Kidney (tissue), 22 donors: ENCODE measurements at places on chromosomes 4 and X. TPM values are rescaled to one million over a fixed set of nuclear protein-coding genes. Genes with fewer than 3 reads are reported as not detected.

DNA sequence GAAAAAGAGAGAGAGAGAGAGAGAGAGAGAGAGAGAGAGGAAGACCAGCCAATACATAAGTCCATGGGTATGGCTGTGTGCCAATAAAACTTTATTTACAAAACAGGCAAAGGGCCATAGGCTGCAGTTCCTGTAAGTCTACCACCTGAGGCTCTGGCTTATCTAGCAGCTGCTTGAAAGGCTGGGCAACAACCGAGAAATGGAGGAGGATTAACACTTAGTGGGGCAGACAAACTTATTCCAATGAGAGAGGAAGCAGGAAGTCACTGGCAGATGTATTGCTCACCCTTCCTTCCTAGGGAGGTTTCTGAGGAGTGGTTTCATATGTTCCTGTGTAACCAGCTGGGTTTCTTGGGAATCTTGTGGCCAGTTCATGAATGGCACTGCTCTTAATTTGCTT is 4.7 kb upstream of the GPR143 start:
- no peak for DNase-seq

Gene NAP1L5
- polyA plus RNA-seq, result 12.4 TPM

Gene TACR3
- polyA plus RNA-seq, result 0.19 TPM

Gene CYLC1
- polyA plus RNA-seq, result not detected

Gene BMX
- polyA plus RNA-seq, result not detected

DNA sequence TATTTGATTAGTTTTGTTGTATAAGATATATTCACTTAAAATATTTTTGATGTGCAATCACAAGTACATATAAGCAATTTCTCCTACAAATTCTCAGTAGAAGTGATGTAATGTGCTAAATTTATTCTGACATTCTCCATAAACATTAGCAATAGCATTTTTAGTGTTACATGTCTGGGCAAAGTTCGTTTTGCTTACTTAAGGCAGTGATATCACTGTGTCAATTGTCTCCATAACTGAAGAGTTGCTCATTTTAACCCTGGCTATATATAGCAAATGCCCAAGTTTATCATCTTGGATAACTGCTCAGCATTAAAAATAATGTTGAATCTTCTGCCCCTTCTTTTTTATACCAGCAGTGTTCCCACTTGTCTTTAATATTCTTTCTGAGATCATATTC is 340.0 kb upstream of the NDST4 start:
- DNase-seq, result no peak

- no peak for DNase-seq
These were observed 45.0 kb upstream of the CCDC149 start for GRCh38 chr4:24957886-24958285.

GRCh38 chrX:85620466-85620865 is 241.0 kb upstream of the POF1B start:
- DNase-seq, result no peak

GRCh38 chrX:39716401-39716800 is 381.4 kb downstream of the BCOR start:
- DNase-seq, result no peak

Gene DCTD
- 54.9 TPM for polyA plus RNA-seq

DNA sequence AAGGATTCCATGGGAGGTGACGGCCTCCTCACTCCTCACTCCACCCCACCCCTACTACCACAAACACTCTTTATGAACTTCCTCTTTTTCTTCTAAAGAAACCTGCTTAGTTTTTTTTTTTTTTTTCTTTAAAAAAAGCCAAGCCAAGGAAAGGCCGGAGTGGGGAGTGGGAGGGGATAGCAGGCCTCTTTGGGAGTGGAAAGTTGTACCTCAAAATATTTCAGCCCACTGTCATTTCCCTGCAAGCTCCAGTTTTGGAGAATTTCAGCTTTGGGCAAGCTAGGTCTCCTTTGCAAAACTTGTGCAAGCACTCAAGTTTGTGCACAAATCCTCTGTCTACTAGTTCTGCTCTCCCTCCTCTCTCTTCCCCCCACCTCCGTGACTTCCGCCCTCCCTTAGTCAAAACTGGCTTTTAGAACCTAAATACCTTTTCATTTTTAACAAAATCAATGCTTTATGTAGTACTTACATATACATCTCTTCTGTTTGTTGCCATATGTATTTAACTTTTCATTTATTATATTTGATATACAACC is 512 bp upstream of the ANTXR2 start:
- DNase-seq, result no peak

DNA sequence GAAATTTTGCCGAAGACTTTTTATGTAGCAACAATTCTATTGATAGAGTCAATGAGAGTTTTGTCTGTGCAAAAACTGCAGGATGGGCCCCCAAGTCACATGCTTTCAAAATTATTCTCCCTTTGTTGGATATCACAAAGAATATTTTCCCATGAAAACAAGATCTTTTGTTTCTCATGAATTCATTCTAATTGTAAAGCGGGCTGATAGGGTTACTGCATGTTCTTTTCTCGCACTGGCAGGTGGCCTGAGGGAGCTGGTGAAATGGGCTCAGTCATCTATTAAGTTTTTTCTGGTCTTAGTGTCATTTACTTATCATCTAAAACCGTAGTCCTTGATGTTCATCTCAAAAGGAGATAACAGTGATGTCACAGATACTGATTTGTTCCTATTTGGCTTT is 44.2 kb downstream of the MID1IP1 start:
- no peak for DNase-seq

GRCh38 chrX:14956813-14957582 is 83.8 kb downstream of the MOSPD2 start:
- DNase-seq, result no peak

Gene NOX1
- polyA plus RNA-seq, result not detected

- DNase-seq, result no peak
These were observed 171.4 kb upstream of the ANXA3 start for GRCh38 chr4:78379991-78380729.

DNA sequence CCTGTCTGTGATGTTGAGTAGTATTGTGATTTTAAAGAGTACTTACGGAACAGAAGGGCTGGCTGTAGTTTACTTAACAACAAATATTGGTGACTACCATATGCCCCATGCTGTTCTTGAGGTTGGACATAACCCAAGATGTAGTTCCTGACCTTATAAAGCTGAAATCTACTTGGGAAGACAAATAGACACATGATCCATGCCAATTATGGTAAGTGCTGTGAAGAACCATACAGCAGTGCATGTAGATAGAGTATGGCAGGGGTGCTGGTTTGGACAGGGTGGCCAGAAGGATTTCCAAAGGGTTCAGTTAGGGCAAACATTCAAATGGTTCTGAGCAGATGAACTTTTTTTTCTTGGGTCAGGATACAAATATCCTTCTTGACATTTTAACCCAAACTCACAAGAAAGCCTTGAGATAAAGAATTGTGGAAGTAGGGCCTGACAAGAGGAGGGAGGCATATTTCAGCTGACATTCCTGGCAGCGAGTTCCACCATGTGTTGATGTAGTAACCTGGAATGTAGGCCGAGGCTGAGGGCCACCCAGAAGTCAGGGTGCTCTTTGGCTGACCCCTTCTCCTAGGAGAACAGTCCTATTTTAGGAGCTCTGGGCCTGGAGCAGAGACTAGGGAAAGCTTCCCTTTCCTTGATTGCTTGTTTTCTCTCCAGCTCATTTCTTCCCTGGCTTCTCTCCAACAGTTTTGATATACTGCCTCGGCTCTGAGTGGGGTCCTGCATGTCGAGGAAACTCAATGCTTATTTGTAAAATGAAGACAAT is 74.2 kb downstream of the FREM3 start:
- DNase-seq, result peak; percentile 96

DNA sequence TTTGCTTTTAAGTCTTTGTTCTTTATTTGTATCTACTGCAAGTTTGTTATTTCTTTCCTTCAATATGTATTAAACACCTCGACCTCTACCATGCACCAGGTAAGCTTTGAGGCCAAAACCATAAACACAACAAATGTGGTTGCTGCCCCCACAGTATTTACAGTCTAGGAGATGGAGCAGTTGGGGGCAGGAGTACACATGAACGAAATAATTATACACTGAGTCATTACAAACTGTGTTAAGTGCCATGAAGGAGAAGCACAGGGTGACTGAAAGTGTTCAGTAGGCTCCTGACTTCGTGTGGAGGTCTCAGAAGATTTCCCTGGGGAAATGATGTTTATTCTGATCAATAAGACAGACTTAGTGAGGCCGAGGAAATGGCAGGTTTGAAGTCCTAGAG is 30.3 kb downstream of the SLC25A43 start:
- DNase-seq, result no peak

DNA sequence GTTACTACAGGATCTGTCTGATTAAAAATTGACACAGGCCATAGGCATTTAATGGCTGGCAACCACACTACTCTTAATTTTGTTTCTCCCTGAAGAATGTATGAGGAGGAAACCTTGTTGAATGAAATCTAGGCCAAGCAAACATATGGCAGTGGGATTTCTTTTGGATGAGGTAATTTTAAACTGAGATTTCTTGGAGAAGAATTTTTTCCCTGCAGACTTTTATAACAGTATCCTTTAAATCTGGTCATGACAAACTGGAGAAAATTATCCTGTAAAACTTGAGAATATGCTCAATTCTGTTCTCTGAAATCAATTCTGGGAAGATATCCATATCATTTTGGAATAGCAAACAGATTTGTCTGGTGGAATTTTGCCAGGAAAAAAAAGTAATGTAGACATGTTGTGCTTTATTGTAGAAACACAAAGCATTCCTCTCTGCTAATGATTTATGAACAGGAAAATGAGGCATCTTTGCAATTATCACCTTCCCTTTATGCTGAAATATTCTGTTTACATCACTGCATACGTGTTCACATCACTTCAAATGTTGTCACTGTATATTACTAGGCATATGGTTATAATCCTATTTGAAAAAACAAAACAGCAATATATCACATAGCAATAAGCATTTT is 108.3 kb upstream of the ARSJ start:
- DNase-seq, result no peak

Gene PRDM8
- 0.75 TPM for polyA plus RNA-seq

DNA sequence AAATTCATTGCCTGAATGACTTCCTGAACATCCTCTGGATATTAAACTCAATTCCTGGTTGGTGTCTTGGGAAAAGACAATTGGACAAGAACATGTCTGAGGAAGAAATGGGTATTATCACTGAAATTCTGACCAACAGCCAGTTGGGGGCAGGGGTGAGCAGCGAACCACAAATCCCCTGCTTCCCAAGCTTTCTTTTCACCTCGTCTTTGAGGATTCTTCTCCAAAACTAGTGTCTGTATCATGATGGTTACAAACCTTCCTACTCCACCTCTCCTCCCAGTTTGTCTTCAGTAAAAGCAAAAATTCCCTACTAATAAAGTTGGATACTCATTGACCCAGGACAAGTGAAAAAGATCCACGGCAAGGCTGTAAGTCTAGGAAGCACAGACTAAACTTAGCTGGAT is 48.3 kb upstream of the WDR1 start:
- DNase-seq, result peak; percentile 56

DNA sequence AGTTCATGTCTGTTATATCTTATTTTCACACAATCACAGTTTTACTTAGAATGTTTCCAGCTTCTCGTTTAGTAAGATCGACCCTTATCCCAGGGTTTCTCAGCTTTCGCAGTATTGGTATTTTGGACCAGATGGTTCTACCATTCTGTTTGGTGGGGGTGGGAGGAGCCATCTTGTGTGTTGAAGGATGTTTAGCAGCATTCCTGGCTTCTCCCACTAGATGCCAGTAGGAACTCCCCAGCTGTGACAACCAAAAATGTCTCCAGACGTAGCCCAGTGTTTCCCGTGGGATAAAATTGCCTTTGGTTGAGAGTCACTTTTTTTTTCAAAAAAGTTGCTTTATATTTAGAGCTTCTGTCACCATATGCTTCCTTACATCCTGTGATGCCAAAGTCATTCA is 90.9 kb upstream of the TLR2 start:
- no peak for DNase-seq

DNA sequence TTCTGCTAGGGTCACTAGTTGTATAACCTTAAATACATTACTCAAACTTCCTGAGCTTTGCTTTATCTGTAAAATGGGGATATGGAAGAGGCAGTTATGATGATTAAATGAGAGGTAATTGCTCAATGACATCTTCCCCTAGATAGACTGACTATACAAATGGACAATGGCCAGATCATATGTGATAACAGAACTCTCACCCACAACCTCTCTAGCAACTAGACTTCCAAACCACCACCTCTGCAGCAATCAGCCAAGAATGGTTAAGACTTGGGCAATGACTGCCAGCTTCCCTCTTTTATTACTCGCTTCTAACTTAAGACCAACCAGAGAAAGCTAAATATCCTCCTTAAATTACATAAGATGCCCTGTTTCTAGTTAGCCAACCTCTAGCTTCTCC is 2.9 kb upstream of the SEPSECS start:
- DNase-seq, result no peak

Gene C4orf51
- not detected for polyA plus RNA-seq

Gene RAI2
- 18.3 TPM for polyA plus RNA-seq

- peak; percentile 25 for DNase-seq
These were observed 219.5 kb downstream of the TMEM47 start for GRCh38 chrX:34437586-34437985.

DNA sequence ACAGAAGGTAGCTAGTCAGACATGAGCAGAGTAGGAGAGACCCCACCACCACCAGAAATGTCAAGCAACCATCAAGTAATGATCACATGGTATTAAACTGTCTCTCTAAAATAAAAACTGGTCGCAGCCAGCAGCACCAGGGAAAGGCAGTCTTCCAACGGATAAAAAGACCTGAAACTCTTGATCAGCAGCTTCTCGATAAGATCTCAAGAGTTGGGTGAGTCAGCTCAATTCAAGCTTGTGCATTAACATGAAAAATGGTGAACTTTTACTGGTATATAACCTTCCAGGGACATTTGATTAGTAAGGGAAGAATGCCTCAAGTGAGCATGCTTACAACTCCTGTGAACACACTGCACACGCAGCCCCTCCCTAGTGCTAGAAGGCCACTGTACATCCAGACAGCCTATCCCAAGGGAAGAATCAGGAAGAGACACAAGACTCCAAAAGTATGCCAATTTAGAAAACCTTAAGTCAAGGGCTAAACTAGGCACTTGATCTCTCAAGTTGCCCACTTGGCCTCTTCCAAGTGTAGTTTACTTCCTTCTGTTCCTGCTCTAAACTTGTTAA is 270.0 kb upstream of the GNPDA2 start:
- DNase-seq, result no peak
